Spleen (tissue), 13 donors: ENCODE measurements at places on chromosomes 2 and 18. TPM values are rescaled to one million over a fixed set of nuclear protein-coding genes. Genes with fewer than 3 reads are reported as not detected.

- DNase-seq = no peak
These were observed 51.3 kb downstream of the SEPTIN10 start for GRCh38 chr2:109562421-109562820.

DNA sequence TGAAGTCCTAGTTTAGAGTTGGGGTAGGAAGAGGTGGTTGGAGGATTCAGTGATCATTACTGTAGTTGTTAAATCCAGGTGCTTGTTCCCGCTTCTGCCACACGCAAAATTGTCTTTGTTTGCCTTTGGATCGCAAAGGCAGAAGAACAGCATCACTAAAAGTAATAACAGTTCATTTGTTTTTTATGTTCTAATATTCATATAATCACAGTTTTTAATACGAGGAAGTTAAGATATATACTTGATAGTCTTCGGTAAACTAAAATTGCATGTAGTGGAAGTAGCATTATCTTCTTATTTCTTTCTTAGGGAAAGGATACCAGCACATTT is 365 bp downstream of the NDUFB3 start:
- no peak for DNase-seq

DNA sequence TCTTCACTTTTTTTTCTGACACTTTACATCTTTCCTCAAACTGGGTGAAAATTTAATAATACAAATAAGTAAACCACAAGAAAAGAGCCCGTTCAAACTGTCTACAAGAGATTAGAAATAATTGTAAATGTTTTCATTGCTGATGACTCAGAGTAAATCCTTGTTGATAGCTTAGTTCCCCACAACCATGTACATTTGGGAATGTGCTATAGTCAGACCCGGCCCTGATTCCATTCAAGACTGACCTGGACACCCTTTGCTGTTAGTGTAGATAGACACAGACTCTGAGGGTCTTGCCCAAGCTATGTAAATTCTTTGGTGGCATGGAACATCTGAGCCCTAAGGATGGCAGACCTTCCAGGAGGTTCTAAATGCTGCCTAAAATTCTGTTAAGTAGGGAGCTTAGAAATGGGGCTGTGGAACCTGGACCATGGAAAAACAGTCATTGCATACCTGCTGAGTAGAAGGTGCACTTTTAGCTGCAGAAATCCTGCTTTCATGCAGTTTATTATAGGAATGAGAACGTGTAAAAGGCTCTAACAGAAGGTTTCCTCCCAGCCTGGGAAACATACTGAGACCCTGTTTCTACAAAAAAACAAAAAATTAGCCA is 3.7 kb downstream of the MALT1 start:
- DNase-seq = no peak

GCG gene
- polyA plus RNA-seq = not detected

GRCh38 chr2:37224063-37224462 is 7.3 kb downstream of the CEBPZ start:
- no peak for DNase-seq
